LoVo (cell line): ENCODE measurements at places on chromosomes 6 and 20.

DNA sequence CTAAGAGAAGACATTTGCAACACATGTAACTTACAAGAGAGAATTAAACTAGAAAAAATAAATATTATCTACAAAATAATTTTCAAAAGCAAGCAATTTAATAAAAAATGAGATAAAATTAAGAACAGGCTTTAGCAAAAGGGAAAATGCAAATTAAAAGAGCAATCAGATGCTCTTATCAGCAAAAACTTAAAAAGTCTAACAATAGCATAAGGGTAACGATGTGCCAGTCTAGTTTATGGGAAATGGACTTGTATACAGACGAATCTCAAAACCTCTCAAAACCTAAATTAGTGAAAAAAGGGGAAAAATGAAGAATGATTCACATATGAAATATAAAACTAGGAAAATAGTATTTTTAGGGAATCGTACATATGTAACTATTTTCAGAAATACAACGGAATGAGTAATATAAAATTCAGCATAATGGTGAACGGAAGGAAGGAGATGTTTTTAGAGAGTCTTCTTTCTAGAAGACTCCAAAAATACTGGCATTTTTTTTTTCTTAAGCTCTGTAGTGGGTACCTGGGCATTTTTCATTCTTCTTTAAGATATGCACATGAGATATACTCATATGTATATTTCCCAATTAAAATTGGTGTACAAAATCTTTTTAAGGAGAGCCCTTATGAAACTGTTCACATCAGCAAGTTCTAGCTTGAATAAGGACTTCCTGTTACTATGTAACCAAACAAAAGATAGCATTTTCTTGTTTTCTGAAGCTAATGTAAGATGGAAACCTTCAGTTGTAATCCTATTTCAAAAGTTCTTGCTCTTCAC lies 927 bp upstream of the MANEA start:
- DNase-seq, result peak; percentile 8

DNA sequence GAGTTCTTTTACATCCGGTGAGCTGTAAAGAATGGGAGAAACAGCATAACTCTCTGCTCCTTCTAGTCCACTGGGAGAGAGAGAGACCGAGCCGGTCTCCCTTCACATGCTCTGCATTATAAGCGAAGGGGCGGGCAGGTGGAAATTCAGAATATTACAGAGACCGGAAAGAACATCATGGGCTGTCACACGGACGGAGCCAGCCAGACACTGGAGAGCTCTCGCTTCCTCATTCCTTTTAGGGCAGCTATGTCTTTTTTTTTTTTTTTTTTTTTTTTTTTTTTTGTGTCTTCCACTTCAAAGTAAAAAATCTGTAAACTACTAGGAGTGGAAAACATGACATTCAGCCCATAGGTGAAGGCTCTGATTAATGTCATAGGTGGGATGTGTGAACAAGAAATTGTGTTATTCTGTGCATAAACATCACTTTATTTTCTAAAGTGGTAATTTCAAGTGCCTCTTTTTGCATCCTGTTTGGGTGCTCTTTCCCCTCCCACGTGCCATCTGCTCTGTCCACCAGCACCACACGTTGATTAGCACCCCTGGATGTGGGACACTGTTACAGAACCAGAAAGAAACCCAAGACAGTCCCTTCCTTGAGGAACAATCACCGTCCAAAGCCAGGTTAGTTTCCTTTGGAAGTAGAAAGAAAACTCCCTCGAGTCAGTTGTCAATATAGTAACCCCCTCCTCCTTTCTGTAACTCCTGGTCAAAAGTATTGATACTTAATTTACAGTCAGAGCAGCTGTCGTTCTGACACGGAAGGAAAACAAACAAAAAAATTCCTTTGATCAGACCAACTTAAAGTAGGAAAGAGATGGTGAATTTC lies at the start of gene TAGAP:
Gene TAGAP, minus strand, starts transcription at position 93 of the 829 bp plus-strand sequence. CDS start 845 bp downstream, outside the sequence.
- no peak for DNase-seq

DNA sequence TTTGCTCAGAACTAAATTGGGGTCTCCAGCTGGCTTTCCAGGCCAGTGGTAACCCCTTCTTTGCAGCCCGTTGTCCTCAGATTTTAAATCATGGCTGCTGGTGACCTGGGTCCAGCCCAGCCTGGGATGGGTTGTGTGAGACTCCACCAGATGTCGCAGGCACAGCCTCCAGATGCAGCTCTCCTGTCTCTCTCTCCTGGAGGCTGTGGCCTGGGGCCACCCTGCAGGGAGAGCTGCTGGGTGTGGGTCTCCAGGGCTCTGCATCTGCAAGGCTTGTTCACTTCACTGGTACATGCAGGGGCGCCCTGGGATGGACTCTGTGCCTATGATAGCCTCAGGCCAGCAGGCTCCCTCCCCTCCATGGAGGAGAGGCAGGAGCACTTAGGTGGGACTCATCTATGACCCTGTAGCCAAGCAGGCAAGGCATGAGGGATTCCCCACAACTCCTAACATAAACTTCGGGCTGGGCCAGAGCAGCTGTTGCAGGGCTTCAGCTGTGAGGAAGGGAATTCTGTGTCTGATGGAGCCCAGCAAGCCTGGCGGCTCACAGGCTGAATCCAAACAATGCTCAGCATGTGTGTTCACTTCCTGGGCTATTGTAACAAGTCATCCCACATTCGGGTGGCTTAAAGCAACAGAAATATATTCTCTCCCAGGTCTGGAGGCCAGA lies 94.7 kb upstream of the NXT1 start:
- no peak for DNase-seq

GRCh38 chr6:111423055-111423633 lies 59.9 kb downstream of the REV3L start:
- DNase-seq, result no peak

DNA sequence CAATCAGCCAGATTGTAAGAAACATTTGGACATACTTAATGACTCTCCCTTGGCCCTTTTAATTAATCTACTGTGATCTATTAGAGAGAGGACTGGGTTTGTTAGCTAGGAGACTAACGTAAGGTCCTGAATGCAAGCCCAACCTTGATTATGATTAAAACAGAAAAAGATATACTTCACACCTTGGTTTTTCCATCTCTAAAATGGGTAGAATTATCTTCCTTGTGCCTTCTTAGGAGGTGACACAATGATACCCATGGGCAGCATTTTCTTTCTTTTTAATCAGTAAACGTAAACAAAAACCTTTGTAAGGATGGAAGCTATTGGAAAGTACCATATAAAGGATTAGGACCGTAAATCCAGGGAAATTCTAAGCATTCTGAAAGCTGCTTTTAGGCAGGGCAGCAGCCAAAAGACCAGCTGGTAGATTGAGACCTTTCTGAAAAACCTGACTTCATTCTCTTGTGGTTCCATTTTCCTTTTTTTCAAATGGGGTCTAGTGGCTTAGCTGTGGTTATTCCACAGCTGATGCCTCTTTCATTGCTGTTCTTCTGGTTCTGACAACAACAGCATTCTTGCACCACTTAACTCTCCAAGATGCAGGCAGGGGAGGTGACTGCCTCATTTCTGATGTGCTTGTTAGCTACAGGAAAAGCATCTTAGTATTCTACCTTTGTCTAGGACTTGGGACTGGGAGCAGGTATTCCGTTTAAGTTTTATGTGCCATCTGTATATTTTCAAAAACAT lies 27.4 kb downstream of the RREB1 start:
- no peak for DNase-seq
